BJ (cell line): ENCODE measurements at places on chromosomes 4 and X. TPM values are rescaled to one million over a fixed set of nuclear protein-coding genes. Genes with fewer than 3 reads are reported as not detected.

Gene NPY2R
- polyA plus RNA-seq: not detected in 2 replicates

Gene EREG
- polyA plus RNA-seq: 0.40 and 0.48 TPM in 2 replicates

Gene CCSER1
- not detected in 2 replicates for polyA plus RNA-seq

Gene ARHGEF9
- 17.6 and 18.2 TPM in 2 replicates for polyA plus RNA-seq

Gene PLAC8
- polyA plus RNA-seq: 13.7 and 20.2 TPM in 2 replicates

DNA sequence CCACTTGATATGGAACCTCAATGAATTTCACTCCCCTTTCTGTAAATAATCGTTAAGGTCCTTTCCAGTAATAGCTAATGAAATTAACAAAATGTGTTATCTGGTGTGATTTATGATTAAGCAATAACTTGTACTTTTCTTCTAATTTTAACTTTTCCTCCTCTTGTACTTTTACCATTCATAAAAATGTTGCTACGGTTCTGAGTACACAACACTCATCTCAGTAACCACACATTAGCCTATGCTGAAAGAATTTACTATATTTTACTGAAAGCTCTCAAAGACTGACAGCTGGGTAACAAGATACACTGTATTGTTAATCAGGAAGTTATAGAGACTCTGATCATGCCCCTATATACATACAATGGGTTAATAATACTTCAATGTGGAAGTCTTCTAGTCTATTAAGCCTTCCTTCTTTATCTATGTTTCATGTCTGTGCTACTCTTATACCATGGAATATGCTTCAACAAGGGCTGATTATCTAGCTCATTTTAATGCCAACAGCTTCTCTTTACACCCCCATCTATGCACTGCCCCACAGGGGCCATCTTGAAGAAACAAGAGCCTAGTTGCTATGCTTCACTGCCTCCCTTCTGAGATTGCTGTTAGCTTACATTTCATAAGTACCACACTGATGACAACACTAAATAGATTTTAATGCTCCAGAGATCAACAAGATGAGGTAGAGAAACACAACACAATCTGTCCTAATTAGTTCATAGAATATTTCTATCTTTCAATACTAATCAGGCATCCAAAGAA, 39.1 kb downstream of the LAMP2 start:
- DNase-seq: no peak

DNA sequence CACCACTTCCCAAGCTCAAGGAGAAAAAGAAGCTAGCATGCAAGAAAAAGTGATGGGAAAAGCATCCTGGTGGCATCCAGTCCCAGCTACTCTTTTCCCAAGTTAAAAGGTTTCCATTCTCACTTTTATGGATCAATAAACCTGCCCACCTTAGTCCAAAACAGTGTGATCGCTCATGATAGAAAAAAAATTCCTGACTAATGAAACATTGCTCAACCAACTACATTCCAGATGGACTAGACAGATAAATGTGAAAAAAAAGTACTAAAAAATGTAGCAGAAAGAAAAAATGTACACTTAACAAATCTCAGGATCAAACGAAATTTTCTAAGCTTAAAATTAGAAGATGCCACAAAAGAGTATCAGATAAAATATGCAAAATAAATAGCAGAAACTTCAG, 312.2 kb downstream of the TMA16 start:
- DNase-seq: no peak

- DNase-seq: no peak
Measured at GRCh38 chr4:2806390-2807355, 13.8 kb downstream of the SH3BP2 start.

- DNase-seq: peak; percentile 48
Measured at GRCh38 chrX:71315917-71316316, 14.4 kb downstream of the ITGB1BP2 start.

DNA sequence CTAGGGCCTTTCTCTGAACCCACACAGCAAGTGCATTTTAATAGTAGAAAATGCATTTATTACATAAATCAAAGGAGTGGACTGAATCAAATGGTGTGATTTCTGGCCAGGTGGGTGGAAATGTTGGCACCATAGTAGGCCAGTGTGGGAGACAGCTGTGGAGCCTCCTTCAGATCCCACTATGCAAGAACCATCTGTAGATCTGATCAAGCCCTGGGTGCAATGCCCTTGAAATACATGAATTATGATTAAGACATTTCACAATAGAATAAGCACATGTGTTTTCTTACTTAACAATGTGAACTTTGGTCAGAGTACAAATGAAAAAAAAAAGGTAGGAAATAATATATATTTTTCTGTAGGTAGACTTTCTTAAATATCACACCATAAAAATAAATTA, 204.3 kb downstream of the PCDH7 start:
- no peak for DNase-seq

DNA sequence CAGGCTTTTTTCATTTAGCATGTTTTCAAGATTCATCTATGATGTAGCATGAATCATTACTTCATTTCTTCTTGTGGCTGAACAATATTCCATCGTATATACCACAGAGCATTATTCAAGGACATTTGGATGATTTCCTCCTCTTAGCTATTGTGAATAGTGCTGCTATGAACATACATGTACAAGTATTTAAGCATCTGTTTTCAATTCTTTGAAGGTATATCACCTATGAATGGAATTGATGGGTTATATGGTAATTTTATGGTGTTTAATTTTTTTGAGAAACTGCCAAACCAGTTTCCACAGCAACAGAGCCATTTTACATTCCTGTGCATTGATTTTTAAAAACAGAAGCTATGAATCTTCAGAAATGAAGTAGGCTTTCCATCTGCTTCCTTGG, 36.1 kb upstream of the WDR19 start:
- DNase-seq: no peak

DNA sequence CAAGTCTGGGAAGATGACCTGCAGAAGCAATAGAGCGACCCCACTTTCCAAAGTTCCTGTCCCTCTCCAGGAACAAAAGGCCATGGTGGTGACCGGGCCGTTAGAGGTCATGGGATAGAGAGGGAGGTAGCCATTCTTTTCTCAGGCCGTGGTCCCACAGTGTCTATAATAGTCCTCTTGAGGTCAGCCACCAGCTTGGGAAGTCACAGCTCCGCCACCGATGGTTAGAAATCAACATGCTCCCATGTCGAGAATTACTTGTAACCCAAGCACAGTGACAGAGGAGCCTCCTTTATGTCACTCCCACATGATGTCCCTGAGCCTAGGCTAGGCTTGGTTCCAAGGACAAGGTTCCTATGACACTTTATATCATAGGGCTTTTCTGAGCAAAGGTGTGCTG, 48.3 kb upstream of the CBR4 start:
- no peak for DNase-seq

- DNase-seq: no peak
Measured at GRCh38 chr4:81031796-81032551, 1.5 kb downstream of the BMP3 start.

DNA sequence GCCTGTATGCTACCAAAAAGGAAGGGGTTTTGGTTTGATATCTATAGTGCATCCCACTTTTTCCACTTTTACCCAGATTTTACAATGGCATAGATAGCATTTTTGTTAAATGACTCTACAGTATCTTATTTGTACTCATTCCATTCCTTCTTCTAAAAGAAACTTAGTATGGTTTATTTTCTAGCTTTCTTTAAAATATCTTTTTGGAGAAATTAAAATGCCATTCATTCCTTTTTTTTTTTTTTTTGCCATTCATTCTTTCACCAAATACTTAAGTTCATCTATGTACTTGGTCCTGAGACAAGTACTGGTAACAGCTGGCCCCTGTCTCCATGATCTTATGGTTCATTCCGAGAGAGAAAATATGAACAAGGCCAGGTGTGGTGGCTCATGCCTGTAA, 49.1 kb downstream of the MID1 start:
- DNase-seq: no peak

- DNase-seq: no peak
Measured at GRCh38 chr4:109914322-109914721, 1.6 kb downstream of the EGF start.

- no peak for DNase-seq
Measured at GRCh38 chr4:158769175-158769921, 522 bp downstream of the FNIP2 start.

GRCh38 chrX:142483965-142484364, 278.9 kb upstream of the MAGEC2 start:
- DNase-seq: no peak

- DNase-seq: no peak
Measured at GRCh38 chr4:84498203-84498934, 723 bp downstream of the NKX6-1 start.

DNA sequence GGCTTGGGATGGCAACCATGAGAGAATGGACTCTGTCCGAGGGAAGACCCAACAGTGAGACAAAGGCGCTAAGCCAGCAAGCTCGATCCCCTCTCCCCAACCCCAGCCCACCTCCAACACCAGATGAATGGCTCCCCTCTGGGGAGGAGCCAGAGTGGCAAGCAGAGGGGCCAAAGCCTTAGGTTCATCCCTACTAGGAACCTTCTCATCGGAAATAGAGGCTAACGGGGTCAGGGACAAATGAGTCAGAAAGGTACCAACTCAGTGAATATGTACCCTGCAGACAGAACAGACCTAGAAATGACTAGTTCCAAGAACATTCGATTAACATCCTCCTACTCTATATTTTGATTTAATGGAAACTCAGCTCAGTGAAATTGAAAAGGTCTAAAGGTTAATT, 73.9 kb downstream of the NSG1 start:
- DNase-seq: no peak

DNA sequence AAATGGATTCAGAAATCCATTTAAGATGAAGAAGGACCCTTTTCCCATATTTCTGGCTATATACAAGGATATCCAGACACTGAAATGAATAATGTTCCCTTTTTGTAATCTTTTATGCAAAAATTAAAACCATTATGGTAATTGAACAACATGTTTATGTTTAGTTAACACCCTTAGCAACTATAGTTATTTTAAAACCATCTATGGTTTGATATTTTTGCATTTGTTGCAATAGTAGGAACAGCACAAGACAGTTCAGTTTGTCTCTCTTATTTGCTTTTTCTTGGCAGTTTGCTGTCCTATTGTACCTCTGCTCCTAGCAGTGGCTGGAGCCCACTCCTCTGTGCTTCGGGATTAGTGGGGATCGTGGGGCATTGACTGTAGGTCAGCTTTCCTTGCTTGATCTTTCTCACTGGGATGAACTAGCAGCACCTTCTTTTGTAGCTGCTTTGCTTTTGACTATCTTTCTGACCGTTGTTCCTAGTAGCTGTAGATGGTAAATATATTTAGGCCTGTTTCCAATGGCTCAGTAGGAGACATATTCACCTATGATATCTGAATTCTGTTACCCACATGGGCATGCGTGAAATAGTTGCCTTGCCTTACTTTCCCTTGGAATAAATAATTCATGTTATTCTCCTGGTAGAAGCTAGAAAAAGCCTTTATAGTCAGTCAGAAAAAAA, 12.8 kb downstream of the HTT start:
- DNase-seq: no peak

- DNase-seq: no peak
Measured at GRCh38 chr4:147094238-147094637, 148.6 kb upstream of the TTC29 start.

- no peak for DNase-seq
Measured at GRCh38 chrX:38142610-38143009, 78.1 kb downstream of the SRPX start.

DNA sequence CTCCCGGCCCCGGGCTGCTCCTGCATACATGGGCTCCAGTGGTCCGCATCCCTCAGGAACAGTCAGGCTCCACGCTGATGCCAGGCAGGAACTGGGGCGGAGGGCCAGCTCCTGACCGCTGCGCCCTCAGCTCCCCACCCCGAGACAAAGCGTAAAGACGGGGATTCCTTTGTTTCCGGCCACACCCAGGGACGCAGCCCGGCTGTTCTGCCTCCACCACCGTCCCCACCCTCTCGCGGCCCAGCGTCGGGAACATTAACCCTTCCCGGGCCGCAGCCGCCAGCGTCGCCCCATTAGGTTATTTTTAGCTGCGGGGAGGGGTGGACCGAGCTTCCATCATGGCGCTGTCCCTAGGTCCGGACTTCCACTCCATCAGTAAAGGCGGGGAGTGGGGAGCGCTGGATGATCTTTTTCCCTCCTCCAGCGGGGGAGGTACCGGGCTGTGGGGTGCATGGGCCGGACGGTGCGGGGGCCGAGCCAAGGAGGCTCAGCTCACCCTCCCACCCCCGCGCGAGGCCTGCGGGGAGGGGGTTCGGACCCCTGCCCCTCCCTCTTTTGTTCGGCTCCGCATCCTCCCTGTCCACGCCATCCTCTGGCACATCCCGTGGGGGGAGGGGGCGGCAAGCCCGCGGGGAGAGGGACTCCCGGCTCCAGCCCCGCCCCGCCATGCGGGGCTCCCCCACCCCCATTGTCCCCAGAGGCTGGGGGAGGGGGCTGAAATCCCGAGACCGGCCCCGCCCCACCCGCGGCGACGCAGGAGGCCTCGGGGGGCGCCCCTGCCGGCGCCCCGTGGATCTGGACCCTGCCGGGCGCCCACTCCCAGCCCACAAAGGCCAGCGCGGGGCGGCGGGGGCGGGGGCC, 5.3 kb downstream of the CRMP1 start:
- no peak for DNase-seq

GRCh38 chr4:47271291-47271690, 192.2 kb downstream of the COMMD8 start:
- no peak for DNase-seq

- no peak for DNase-seq
Measured at GRCh38 chrX:66020631-66021334, 19.1 kb downstream of the VSIG4 start.

DNA sequence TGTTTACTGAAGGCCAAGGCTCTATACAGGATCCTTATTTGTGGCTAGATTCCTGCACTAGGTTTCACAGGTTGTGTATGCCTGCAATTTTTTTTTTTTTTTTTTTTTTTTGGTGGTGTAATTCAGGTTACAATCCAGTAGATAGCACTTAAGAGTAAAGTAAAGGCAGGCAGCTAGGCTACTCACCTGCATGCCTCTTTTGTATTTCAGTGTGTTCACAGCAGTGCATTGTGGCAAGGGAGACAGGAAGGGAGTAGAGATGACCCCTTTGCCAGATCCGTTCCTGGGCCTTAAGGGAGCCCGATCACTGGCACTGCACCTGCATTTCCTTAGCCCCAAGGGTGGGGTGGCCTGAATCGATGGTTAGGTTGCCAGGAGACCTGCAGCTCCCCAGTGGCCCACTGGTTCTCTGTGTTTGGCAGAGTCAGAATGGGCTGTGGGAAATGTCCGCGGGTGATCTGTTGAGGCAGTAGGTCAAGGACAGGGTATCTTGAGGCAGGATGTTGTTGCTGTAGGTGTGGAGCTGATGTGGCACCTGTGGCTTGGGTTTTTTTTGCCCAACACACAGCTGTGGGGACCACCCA, 374.9 kb upstream of the AADAT start:
- DNase-seq: no peak
